Amygdala (tissue), 56 donors: ENCODE measurements at places on chromosomes 11 and 22.

- DNase-seq: no peak
Observed at GRCh38 chr11:10076458-10077141, 217.4 kb downstream of the SBF2 start.

- DNase-seq: no peak
Observed at GRCh38 chr11:84681456-84681855, 945.7 kb downstream of the DLG2 start.

DNA sequence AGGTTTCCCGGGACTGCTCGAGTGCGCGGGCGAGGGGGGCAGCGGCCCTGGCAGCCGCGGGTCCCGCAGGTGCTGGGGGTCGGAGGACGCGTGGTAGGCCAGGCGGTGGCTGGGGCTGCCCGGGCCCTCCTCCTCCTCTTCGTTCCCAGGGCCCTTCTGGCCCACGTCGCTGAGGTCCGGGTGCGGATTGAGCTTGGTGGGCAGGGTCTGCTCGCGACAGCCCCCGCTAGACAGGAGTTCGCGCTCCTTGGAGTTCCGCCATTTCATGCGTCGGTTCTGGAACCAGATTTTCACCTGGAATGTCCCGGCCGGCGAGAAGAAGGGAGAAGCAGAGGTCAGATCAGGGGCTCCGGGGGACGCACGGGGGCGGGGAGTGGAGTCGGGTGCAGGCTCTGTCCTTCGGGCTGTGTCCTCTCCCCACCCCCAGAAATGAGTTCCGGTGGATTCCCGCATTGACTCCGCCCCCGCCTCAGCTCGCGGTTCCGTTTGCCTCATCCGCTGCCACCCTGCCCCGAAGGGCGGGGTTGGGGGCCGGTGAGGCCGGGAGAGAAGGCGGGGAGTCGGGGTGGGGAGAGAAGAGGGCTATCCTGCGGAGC lies 3.9 kb downstream of the DBX1 start:
- no peak for DNase-seq

DNA sequence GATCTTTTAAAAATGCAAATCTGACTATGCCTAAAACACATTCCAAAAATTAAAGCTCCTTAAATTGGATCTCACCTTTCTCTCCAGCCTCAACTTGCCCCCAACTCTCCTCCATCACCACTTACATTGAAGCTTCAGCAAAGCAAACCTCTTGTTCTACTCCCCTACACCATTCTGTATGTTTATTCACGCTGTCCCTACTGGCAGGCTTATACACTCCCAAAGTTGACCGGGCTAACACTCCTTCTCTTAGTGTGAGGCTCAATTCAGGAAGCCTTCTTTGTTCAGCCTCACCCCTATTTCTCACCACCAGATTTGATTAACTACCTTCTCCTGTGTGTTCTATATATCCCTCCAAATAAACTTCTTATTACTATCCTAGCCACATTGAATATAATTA lies 1.8 kb upstream of the GDPD4 start:
- DNase-seq: no peak

- DNase-seq: no peak
Observed at GRCh38 chr11:8086001-8086479, 5.0 kb downstream of the TUB start.

DNA sequence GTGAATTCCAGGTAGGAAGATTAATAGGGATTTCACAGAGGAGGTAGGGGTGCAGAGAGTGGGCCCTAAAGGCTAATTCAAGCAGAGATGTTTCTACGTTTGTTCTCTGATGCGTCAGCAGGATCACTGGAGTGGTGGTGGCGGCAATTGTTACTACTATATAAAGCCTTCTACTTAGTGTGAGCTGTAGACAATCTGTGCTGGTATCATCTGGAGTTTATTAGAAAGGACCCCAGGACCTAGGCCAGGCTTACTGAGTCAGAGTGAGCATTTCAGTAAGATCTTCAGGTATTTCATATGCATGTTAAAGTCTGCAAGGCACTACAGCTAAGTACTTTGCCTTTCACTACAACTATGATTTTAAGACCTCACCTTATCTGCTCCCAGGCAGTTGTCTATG lies 59.5 kb downstream of the USP35 start:
- DNase-seq: no peak

GRCh38 chr11:94457118-94458029 lies 36.3 kb downstream of the MRE11 start:
- no peak for DNase-seq

DNA sequence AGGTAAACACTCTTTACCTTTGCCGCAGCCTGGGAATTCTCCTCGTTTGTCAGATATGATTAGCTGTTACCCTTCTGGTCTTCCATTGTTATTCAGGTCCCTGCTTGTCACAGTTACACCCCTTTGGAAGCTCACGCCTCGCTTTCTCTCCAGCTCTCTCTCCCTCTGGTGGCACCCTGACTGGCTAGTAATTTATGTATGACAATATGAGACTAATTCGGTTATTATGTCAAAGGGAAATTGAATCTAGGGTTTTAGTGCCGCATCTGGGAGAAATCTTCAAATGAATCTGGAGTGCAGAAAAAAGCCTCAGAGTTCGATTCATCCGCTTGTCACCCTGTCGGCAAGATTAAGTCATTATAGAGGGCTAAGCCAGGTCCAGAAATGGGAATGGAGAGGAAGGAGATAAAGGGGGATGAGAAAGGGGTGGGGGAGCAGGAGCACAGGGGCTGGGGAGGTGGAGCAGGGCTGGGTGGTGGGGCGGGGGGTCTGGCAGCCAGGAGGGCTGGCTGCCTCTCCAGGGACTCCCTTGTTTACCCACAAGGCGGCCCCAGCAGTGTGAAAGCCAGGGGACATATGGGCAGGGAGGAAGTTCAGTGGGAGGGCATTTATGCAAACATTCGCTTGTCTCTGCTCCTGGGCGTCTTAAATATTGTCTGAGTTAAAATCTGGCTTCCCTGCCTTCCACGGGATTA lies 179.0 kb upstream of the NECTIN1 start:
- DNase-seq: no peak

DNA sequence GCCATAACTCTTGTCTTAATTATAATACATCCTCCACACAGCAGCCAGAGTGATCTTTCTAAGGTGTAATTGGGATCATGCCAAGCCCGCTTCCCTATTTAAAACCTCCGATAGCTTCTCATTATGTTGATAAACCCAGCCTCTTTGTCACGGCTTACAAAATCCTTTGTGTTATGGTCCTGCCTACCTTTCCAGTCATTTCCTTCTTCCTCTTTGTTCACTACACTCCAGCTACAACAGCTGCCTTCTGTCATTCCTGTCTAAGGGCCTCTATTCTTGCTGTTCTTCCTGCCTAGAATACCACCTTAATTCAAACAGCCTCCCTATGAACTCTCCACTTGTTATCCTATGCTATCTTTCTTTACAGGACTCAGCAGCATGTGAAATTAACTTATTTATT lies 70.6 kb upstream of the CAPRIN1 start:
- no peak for DNase-seq

DNA sequence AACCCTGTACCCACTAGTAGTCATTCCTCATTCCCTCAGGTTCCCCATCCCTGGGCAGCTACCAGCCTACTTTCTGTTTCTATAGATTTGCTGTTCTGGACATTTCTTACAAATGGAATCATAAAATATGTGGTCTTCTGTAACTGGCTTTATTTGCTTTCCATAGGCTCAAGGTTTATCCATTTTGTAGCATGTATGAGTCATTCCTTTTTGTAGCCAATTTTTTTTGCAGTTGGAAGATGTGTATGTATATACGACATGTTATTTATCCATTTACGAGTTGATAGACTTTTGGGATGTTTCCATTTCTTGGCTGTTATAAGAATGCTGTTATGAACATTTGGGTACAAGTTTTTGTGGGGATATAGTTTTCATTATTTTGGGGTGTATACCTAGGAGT lies 130.6 kb downstream of the WNT11 start:
- DNase-seq: no peak

- DNase-seq: no peak
Observed at GRCh38 chr11:104916442-104916841, 18.2 kb upstream of the CASP12 start.

DNA sequence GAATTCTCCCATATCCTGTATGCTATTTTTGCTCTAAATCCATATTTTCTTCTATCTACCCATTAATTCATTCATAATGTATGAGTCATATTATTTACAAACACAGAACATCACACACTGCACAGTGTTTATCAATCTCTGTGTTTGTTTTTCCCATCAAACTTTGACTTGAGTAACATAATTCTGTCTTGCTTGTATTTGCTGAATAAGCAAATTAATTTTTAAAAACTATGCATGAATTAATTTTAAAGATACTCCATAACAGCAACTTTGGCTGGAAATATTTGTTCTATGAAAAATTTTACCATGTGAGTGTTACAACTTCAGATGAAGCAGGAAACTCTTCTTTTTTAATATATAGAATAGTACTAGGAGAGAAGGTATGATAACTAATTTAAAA lies 275.6 kb downstream of the GRM5 start:
- no peak for DNase-seq

- no peak for DNase-seq
Observed at GRCh38 chr22:45105281-45105702, 58.4 kb upstream of the NUP50 start.

DNA sequence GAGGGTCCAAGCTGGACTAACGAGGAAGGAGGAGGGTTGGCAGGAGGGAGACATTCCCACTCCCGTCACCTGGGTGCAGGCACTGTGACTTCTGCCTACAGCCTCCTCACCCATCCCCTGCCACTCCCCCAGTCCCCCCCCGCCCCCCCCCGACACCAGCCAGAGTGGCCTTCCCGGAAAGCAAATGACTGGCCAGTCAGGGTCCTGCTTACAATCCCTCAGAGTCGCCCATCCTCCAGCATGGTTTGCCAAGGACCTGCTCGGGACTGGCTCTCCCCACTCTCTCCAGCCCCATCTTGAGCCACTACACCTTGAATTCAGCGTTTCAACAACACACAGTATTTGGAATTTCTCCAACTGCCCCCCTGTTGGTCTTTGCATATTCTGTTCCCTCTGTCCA lies 59.6 kb downstream of the THAP12 start:
- no peak for DNase-seq

- no peak for DNase-seq
Observed at GRCh38 chr11:109789901-109790300, 303.3 kb upstream of the ZC3H12C start.

- DNase-seq: no peak
Observed at GRCh38 chr22:43438666-43439347, 27.0 kb downstream of the MPPED1 start.

DNA sequence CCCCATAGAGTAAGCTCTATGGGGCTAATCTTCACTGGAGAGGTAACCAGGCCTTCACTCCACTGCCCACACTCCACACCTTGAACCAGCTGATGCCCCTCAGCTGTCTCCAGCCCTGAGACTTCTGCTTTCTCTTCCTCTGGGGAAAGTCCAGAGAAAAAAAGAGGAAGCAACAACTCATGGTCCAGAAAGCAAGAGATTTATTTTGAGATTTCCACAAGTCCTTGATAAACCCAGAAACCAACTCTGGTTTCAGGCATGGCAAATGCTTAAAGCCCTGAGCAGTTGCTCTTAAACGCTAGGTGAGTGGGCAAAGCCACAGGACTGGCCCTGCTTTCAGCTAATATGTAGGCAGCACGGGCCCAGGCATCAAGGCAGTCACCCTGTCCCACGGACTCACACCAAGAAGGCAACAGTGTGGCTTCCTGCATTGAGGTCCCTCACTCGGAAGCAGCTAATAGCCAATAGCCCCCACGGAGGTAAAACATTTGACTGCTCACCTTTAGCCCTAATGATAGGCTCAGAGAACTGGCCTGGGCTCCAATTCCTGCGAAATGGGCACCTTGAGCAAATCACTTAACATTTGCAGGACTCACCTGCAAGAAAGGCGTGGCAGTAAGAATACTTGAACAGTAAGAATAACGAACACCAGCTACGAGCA lies 4.3 kb downstream of the CYB561A3 start:
- DNase-seq: no peak

DNA sequence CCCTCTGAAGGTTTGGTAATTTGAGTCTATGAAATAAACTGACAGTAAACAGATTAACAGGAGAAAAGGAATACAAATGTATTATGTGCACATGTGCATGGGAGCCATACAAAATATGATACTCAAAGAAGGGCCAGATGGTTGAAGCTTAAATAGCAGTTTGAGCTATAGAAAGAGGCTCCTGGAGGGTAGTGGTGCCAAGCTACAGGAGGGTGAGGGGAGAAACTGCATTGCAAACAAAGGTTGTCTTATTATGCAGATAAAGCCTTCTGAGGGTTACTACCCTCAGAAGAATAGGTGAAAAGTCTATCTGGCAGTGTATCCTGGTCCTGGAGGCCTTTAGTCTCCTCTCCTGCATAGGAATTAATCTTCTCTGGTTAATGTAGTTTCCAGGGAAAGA lies 267.3 kb upstream of the MPPED2 start:
- DNase-seq: no peak

DNA sequence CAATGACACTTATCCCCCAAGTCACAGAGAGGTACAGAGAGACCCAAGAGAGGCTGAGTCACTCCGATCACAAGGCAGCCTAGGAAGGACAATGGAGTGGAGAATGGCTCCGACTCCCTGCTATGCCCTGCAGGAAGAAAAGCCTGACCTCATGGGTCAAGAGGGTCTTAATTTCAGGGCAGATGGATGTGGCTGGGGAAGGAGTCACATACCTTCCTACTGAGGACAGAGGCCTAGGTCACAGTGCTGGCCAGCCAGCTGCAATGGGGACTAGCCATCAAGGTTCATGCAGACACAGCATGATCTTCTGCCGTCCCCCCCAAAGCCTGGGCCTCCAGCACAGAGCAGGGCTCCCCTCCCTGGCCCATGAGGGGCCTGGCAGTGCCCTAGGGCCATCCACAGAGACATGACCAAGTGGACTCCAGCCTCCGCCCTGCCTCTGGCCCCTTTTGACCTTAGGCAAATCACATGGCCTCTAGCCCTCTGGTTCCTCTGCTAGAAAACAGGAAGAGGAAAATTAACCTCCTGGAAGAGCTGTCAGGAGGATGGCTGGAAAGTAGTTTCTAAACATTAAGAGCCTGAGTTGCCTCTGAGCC lies 1.8 kb downstream of the ARRB1 start:
- no peak for DNase-seq

DNA sequence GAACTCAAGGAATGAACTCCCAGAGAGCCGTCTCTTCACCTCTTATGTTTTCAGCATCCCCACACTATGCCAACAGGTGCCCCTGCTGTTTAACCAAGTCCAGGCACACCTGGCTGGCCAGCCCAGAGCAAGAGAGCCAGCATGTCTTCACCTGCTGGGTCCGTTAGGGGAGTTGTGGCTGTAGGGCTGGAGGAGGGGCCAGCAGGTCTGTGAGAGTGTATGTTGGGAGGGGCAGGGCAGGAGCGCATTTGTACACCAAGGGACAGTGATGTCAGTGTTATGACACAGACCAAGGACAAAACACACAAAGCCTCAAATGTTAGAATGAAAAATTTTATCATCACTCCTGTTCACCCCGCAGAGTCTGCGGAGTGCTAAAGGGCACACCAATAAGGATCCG lies 5.8 kb downstream of the PATZ1 start:
- no peak for DNase-seq
